ENCODE measurements at places on chromosomes 1 and 21.

- no peak for DNase-seq
Observed at GRCh38 chr1:224057461-224058199, 56.3 kb upstream of the FBXO28 start.

- DNase-seq, result no peak
Observed at GRCh38 chr1:94384485-94385265, 33.5 kb upstream of the ABCD3 start.

- DNase-seq, result no peak
Observed at GRCh38 chr1:114756009-114756892, 1.5 kb downstream of the CSDE1 start.

DNA sequence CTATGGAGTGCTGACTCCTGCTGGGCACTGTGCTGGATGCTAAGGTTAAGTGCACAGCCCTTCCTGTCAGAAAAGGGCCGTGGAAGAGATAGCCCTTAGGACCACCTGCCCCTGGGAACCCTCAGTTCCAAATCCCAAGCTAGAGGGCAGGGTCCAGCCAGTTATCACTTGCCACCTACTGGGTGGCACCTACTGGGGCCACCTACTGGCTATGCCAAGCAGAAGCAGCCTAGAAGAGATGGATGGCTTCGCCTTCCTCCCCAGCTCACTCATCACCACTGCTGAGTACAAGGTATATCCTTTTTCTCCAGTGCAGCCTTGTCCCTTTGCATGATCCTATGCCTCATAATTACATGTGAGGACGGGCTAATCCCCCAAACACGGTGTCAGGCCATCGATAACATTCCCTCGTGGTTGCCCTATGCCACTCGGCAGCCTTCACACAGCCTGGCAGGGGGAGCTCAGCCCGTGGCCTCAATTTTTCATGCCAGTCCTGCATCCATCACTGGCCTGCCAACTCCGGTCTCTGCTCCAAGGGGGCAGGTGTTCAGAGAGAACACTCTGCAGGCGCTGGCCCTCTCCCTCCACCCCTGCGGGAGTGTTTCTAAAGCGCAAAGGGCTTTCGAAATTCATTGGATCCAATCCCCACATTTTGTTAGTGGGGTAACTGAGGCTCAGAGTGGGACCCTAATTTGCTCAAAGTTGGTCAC lies 49.0 kb downstream of the SYT2 start:
- no peak for DNase-seq

GRCh38 chr1:202860744-202861419 lies 28.1 kb downstream of the RABIF start:
- peak; percentile 69 for DNase-seq

DNA sequence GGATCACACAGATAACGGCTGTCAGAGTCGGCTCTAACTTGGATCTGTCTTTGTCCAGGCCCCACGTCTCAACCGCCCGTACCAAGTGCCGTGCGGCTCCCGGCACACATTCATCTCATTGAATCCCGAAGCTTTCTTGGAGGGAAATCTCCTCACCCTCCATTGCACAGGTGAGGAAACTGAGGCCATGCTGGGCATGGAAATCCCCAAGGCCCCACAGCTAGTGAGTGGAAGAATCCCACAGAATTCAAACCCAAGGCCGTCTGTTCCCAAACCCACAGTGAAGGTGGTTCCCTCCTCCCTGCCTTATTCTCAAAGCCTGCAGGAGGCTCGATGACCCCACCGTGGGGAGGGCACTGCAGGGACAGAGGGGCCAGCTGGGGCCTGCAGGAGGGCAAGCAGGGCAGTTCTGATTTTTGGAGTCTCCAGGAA lies 437.9 kb downstream of the MATN1 start:
- DNase-seq, result no peak

GRCh38 chr1:181482521-181483284 lies 614 bp upstream of the CACNA1E start:
- DNase-seq, result no peak

Data from renal cortex interstitium (tissue), 15 donors.